ENCODE measurements at places on chromosomes 1 and 21.
A peak's percentile ranks its signal among the peaks of the same experiment; 100 is the strongest.

DNA sequence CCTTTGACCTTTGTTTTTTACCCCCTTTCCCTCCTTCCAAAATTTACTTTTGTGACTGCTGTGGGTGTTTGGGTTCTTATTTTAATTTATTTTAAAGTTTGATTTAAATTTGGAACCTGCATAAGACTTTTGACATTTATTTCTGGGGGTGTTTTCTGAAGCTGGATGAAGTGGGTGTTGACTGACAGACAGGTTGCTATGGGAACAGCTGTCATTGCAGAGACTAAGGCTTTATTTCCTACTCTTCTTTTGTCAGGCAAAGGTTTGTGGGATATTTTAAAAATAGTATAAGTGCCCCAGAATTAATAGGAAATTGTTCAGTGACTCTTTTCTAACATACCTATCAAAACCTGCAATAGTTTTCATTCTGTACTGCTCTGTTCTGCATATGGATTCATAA lies 290.8 kb upstream of the ESRRG start:
- DNase-seq, result no peak

DNA sequence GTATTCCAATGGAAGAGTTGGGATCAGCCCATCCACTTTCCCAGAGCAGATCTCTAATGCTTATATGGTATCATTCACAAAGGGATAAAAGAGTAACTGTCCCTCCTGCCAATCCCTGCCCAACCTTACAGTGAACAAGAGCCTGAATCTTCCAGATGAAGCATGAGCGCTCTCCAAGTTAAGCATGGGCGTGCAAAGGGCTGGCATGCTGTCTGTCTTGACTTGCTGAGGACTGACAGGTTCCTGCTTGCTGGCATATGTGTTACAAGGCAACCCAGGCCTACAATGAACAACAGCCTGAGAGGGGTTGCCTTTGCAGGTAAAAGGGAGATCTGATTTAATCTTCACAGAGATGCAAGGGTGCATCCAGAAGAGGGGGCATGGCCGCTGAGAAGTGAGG lies 155.6 kb upstream of the SOD1 start:
- no peak for DNase-seq

DNA sequence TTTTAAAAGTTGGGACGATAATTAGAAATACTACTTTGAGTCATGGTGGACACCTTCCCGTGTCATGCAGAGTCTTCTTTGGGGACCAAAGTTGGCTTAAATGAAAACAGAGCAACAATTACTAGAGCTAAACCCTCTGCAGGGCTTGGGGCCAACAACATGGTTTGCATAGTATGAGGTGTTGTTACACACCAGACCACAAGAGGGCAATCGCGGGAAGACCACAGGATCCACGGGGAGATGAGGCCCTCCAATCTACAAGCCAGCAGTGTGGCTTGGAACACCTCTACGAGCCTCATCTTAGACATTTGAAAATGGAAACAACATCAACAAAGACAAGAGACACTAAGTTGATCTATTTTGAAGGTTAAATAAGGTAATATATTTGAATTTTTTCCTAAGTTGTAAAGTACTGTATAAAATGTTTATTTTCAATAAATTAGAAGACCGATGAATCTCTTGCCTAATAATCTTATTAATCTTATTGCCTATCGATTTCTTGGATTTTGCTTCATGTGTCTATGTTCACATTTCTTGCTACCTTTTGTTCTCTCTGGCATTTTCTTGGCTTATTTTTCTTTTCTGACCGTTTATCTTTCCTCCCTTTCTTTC lies 8.2 kb upstream of the SMCP start:
- peak; percentile 73 for DNase-seq

DNA sequence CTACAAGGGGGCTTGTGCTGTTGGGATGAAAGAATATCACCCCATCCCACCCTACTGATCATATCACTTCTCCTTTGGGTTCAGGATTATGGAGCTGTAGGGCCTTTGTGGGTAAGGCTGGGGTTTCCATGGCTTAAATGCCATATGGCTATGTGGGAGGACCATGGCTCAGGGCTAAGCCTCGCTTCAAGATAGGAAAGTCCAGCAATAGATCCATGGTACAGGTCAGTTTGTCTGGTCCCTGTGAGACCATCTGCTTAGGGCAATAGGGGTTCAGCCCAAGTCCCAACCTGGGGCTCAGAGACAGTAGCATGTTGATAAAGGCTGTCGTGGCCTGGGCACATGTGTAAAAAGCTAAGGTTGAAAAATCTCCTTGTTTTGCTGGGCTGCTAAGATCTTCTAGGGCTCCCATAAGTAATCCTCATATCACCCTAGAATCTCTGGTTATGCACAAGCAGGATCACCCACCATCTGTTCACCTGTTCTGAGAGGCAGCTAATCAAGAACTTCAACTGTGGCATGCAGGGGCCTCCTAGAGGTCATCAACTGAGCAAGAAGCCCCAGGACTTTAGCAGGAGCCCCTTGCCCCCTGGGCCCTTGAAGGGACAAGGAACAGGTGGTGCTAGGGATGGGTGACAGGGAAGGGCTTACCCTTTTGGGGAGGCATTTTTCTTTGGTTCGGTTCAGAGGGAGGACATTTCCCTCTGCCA lies 66.5 kb downstream of the UBE2T start:
- DNase-seq, result no peak

DNA sequence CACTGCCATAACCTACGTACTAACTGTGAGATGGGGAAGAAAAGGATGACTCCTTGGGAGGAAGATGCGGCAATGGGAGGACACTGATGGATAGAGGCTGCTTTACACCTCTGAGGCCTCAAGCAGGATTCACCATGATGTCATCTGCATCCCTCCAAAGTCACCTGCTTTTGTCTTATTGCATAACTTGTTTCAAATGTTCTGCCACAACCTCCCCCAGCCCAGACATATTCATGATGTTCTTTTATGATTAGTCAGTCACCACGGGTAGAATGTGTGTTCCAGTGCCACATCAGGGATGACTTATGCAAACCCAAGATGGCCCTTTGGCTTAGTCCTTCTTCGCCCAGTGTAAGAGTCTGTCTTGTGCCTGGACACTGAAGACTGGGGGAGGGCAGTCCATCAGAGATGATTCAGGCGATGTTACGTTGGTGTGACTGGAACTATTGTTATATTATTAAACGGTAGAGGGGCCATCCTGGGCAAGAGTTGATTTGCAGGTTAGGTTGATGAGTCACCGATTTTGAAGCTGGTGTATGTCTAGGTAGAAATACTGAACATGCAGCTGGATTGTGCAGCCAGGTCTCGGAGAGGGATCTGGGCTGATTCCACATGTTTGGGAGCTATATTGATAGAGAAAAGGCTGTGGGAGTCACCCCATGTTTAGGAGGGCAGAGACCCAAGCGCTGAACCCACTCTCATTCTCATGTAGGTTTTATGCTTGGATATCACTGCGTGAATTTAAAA lies 32.6 kb downstream of the RYR2 start:
- DNase-seq, result no peak

GRCh38 chr1:90986953-90987352 lies 34.9 kb downstream of the ZNF644 start:
- no peak for DNase-seq

DNA sequence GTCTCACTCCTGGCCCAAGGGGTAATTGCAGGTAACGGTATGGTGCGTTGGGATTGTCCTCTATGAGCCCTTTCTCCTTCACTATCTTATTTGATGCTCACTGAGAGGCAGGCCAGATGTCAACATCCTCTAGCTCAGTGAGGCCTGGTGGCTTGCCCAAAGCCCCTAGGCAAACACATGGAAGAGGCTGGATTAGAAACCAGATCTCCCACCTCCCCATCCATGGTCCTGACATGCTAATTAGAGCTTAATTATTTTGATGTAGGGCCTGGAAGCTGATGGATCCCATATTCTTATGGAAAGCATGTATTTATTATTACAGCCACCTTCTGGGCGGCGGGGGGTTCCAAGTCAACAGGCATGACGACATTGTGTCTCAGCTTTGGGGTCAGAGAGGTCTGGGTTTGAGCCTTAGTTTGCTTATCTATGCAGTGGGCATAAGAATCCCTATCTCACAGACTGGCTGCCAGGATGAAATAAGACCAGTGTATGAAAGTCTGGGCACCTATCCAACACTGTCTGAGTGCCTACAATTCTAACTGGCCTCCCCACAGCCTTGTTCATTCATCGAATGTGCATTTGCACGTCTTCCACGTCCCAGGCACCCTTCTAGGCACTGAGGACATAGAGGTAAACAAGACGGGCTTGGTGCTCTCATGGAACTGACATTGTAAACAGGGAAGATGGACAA lies 6.2 kb downstream of the SMPDL3B start:
- DNase-seq, result no peak

GRCh38 chr1:207058878-207059867 lies 6.1 kb downstream of the PFKFB2 start:
- DNase-seq, result no peak

DNA sequence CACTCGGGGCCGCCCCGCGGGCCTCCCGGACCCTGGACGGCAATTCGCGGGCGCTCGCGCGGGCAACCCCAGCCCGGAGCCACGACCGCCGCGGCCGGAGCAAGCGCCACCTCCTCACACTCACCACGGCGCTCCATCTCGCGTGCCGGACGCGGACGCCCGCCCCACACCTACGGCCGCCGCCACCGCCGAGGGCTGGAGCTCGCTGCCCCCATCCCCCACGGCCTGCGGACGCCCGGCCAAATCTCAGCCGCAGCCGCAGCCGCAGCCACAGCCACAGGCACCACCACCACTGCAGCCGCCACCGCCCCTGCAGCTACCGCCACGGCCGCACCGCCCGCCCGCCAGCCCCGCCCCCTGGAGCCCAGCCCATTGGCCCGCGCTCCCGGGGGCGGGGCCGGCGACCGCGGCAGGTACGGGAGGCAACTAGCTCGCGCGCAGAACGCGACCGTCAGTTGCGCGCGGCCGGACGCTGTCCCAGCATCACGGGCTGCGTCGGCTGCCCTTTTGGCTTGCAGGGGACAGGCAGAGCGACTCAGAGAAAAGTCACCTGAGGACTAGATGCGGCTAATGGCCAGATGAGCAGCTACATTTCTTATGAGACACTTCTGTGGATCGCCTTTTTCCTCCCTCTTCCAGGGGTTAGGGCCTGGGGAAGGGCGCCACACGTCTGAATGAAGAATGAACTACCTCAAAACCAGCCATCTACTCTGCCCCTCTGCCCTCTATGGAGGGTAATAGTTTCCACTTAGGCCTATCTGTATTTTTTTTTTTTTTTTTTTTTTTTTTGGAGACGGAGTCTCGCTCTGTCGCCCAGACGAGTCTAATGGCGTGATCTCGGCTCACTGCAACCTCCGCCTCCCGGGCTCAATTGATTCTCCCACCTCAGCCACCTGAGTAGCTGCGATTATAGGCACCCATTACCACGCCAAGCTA lies at the start of gene ARHGAP29:
Gene ARHGAP29, minus strand, starts transcription at position 294 of the 936 bp plus-strand sequence. CDS start 5,973 bp downstream, outside the sequence.
- peak; percentile 71 for DNase-seq

- no peak for DNase-seq
Measured at GRCh38 chr1:52026278-52026677, 7.3 kb downstream of the KTI12 start.
